Activated gamma-delta T cell treated with Interleukin-2 at 50 U/mL for 16 hours (primary cell): ENCODE measurements at places on chromosomes 2 and 18.

DNA sequence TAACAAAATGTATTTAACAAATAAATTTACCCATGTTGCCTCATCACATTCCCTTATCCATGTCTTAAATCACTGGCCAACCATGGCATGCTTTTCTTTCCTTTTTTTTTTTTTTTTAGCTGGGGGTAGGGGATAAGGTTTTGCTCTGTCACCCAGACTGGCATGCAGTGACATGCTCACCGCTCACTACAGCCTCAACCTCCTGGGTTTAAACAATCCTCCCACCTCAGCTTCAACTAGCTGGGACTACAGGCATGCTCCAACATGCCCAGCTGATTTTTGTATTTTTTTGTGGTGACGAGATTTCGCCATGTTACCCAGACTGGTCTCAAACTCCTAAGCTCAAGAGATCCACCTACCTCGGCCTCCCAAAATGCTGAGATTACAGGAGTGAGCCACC, 266.4 kb downstream of the THSD7B start:
- DNase-seq: no peak

DNA sequence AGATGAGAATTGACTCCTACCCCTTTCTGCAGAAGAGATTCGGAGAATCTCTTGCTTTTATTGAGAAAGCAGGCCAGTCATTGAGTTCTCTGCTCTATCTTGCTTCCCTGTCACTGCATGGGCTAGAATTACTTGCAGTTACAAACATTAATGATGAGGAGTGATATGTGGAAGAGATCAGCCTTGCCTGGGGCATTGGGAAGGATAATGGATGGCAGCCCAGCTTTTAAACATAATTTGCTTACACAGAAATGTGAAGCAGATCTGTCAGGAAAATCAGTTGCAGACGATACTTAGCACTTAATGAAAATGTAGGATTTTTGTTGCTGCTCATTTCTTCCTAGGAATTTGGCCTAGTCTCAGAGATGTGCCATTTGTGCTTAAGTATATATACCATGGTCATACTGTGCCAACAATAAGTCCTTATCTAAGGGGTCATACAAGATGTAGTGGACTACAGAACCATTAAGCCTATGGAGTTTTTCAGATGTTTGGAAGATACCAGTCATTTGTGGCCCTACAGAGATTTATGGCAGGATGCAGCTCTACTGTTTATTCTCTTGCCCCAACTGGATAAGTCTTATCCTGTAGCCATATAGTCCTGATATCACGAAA, 92.7 kb downstream of the XRCC5 start:
- no peak for DNase-seq

DNA sequence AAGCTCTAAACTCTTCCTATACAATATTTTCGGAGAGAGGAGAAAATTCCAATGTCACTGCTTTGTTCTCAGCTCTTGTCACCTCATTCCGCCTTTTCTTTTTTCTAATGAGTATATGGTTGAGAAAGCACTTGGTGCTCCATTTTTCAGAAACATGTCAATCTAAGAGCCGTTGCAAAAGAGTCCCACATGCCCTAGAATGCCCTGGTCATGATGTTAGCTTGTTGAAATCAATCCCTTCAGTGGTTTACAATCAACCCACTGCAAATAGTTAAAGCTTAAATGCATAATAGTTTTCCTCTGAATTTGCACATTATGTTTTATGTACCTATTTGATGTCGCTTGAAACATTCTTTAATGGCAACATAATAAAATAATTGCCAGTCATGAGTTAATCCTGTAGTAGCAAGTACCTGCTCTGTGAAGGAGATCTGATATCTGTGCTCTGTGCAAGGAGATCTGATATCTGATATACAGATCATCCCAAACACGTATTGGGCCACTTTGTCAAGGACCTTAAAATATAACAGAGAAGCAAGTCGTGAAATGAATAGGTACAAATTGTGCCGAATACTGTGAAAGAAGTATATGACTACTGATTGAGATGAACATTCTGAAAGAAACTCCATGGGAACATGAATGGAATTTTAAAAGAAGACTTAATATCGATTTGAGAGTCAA, 1633.5 kb downstream of the SUCLG1 start:
- DNase-seq: no peak

DNA sequence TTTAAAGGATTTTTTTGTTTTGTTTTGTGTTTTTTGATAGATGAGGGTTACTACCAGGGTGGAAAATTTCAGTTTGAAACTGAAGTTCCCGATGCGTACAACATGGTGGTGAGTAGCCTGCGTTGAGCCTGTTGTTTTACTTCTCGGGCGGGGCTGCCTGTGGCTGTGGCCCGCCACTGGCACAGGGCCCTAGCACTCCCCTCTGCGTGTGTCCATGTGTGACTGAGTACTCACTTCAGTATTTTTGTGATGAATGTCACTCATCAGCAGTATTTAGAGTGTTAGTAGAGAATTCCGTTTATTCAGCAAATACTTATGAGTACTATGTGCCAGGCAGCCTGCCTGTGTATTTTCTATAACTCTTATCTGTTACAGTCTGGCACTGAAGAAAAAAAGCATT, 44.3 kb upstream of the SCLY start:
- DNase-seq: no peak
